ENCODE measurements at places on chromosomes 6 and 20.

DNA sequence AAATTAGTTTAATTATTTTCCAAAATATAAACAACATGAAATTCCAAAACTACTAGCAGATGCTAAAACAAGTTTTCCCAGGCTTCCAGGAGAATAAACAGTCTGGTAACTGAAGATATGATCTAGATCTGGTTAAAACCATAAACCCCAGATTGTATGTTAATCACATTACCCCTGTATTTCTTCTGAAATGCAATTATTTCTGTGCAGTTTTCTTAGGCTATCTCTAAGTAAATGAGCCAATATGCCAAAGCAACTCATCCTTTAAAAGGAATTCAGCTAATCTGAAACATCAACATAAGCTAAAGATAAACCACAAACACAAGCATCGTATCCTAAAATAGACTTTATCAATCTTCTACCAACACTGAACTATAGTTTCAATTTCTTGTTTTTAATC is 44.6 kb upstream of the SENP6 start:
- DNase-seq: no peak

GRCh38 chr20:62732031-62732760 is 23.6 kb downstream of the NTSR1 start:
- no peak for DNase-seq

DNA sequence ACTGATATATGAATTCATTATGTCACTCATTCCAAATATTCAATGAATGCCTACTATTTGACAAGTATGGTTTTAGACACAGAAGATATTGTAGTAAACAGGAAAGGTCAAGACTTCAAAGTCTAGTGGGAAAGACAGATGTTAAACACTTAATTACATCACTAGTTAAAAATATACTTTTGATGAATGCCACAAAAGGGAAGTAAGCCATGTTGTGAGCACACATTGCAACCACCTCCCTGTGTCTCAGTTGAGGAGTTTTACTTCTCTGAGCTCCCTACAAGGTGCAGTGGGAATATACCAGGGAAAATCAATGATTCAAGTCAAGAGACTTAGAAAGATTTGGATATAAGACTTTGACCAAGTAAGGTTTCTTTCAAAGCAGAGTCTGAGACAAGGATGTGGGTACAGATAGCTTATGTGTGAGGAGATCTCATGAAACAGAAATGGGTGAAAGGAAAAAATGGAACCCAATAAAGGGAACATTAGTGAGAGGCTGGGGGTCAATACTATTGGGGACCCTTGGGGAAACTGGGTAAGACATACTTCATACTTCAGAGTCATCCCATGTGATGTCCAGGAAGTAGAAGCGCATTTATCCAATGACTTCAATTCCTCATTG is 503.7 kb downstream of the KIF16B start:
- DNase-seq: no peak

DNA sequence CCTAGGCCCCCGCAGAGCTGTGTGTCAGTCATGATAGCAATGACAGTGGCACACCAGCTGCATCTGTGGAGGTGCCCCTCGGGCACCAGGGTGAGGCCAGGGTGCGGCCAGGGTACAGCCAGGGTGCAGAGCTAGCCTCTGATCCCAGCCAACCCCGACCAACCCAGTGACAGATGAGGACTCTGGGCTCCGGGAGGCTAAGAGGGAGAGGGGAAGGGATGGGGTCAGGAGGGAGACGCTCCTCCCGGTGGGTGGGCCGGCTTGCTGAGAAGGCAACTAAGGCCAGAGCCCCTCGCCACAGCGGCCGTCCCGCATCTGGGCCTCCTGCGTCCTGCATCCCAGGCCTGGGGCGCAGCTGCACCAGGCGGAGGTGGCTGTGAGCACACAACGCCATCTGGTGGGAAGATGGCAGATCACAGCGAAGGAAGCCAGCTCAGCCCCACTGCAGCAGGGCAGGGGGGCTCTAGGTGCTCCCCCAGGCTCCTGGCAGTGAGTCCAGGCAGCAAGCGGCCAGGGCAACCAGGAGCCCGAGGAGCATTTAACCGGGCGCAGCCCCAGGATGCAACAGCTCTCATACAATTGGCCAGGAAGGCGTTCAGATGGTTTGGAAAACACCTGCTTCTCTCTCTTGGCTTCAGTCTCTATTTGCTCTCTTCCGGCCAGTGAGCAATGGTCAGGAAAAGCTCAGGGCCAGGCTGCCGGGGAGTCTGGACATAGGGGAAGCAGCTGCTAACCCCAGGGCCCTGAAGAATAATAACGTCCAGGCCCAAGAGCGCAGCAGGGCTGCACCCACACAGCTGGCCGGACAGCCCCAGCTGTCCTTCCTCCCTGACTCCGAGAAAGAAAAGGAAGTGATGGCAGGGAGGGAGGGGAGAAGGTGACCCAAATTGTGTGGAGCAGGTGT is 169.4 kb downstream of the TAF4 start:
- DNase-seq: peak; percentile 20

- DNase-seq: no peak
Measured at GRCh38 chr20:14583413-14583812, 246.0 kb upstream of the FLRT3 start.

- no peak for DNase-seq
Measured at GRCh38 chr6:116382587-116382986, 11.8 kb downstream of the DSE start.

- DNase-seq: no peak
Measured at GRCh38 chr20:50070361-50070760, 42.6 kb downstream of the UBE2V1 start.

- no peak for DNase-seq
Measured at GRCh38 chr6:99821164-99821563, 172.9 kb downstream of the MCHR2 start.

DNA sequence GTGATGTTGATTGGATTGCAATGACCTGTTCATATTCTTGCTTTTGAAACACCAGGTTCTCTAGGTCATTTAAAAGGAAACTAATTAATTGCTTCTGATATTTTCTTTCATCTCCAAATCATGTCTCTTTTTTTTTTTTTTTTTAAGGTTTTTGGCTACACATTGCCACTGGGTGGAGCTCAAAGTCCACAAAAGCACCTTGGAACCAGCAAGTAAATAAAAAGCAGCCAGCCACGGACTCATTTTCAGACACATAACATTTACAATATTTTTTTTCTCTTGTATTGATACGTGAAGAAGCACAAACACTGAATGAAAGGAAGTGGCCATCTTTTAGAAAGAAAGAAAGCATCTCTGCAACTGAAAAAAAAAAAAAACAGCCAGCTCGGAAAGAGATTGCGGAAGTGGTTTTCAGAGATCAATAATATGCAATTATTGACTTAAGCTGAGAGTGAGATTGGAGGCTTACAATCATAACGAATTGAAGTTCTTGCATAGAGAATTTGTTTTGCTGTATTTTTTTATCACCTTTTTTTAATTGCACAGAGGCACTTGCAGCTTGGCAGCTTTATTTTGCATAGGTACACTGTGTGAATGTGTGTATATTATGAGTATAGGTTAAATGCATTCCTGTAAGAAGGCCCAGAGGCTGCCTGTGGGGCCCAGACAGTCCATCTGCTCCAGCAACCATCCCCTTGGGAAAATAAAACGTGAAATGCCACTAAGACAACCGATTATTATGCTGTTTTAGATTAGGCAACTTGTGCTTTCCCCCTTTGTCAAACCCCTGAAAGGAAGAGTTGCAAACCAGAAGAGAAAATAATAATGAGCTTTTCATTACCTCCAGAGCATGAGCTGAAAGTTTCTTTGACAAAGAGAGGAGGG is 28.2 kb downstream of the CGA start:
- DNase-seq: peak; percentile 58

- DNase-seq: no peak
Measured at GRCh38 chr6:14721103-14721758, 524.6 kb upstream of the JARID2 start.

DNA sequence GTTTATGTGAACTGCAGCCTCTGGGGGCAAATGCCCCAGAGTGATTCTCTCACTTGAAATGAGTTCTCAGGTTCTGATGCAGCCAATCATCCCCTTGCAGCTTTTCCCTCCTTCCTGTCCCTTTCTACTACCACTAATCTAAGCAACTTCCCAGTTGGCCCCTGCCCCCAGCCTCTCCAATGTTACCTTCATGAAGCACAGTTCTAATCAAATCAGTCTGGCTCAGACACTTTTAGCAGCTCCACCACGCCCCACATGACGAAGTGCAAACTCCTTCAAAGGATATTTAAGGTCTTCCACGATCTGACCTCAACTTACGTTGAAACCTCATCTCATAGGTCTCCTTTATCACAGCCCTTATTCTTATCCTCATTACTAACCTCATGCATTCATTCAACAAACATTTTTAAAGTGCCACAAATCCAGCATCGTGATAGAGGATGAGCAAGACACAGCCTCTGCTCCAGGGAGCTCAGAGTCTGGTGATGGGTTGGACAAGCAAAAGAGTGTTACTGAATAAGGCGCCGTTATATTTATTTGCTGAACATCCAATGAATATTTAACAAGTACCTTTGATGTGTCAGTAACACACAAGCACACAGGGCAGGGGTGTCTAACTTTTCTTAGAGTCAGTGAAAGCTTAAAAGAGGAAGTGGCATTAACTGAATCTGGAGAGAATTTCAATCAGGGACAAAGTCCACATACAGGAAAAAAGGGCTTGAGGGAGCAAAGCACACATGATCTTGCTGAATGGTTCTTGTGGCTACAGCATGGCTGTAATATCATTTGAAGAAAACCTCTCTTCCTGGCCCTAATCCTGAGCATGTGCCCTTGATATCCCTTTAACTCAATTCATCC is 20.4 kb upstream of the DTNBP1 start:
- DNase-seq: no peak

- no peak for DNase-seq
Measured at GRCh38 chr6:136767570-136768309, 24.5 kb downstream of the MAP3K5 start.

DNA sequence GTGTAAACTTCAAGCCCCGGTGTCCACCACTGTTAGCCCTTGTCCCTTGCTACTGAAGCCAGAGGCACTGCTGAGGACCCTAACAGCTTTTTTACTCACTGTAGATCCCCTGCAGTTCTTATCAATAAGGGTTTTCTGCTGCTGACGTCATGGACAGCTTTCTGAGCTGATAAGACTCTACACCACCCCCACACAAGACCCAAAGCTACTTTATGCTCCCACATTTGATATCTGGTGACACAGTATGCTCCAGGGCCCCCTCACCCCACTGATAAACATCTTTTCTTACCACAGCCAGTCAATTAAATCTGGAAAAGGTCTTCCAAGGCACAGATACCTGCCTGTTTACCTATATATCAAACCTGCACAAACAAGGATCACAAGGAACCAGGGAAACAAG is 65.3 kb downstream of the NUS1 start:
- DNase-seq: no peak

Data from activated CD4-positive, alpha-beta T cell treated with anti-CD3 and anti-CD28 coated beads, Interleukin-2, amount 10 ng/mL, durations not matched to agents 7 days and 5 days (primary cell).